H1 (cell line): ENCODE measurements at places on chromosomes 1 and 21.

DNA sequence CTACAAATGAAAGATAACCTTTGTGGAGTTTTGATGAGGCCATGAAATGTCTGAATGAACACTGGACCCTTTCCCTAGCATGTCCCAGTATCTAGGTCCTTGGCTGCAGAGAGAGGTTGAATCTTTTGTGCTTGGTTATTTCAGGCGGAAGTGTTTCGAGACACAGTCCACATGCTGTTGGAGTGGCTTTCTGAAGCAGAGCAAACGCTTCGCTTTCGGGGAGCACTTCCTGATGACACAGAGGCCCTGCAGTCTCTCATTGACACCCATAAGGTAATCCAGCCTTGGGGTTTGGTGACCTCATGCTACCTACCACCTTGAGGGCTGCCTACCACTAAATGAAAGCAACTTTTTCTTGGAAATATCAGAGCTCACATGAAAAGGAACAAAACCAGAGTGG is 38.9 kb upstream of the BMP8A start:
- no peak for DNase-seq

- DNase-seq: no peak
These were observed 53.3 kb downstream of the SIK1 start for GRCh38 chr21:43373362-43374227.

DNA sequence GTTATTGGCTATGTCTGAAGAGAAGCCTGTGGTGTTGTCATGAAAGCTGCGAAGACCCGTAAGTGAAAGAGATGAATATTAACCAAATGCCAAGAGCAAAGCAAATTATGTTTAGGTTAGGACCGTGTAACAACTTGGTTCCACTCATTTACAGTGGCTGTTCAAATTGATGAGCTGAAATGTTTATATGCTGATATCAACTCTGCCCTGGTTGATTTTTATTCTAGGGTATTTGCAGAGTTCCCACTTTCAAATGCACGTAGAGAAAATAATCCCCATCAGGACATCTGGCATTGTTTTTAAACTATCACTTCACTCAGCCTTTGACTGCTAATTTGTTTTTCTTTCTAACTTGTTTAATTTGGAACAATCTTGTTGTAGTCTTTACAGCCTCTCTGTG is 581.6 kb upstream of the ADAMTS5 start:
- DNase-seq: no peak

GRCh38 chr1:210624722-210625121 is 296.0 kb downstream of the HHAT start:
- no peak for DNase-seq

DNA sequence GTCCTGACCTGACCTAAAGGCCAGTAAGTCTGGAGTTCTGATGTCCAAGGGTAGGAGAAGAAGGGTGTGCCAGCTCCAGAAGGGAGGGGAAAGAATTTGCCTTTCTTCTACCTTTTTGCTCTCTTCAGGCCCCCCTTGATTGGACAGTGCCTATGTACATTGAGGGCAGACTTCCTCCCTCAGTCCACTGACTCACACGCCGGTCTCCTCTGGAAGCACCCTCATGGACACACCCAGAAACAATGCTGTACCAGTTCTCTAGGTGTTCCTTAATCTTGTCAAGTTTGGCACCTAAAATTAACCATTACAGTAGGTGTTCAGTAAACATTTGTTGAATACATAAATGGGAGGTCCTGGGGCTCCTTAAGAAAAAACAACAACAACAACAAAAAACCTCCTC is 51.0 kb upstream of the POU2F1 start:
- no peak for DNase-seq

DNA sequence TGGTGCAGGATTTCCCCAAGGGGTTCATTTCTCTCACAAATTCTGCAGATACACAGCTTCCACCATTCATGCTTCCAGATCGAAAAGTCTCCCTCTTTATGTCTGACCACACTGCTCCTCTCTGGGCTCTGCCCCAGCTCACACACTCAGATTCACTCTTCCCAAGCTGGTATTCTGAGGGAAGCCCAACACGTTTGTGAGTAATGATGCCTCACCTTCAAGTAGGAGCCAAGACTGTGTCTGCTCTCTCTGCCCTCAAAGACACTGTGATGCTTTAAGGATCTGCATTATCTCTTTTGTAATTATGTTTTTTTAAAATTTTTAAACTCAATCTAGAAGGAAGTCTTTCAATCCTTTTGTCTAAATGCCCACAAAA is 19.8 kb downstream of the PRAMEF11 start:
- no peak for DNase-seq

DNA sequence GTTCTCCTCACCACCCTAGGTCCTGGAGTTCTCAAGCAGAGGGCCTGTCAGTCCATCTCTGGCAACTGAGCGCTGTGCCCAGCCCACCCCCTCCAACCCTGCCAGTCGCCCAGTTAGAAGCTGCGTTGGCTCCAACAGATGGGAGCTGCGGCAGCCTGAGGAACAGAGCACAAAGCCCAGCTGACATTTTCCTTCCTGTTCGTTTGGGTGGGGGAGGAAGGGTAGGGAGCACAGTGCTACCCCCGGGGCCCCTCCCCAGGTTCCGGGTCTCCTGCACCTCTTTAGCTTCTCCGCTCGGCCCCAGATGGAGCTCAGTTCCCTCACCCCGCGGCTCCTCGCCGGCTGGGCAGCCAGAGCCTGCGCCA is 1.4 kb downstream of the LRRN2 start:
- DNase-seq: no peak

- DNase-seq: peak; percentile 21
These were observed 622.4 kb upstream of the PKN2 start for GRCh38 chr1:88061492-88062177.

GRCh38 chr1:98133131-98133530 is 212.3 kb upstream of the DPYD start:
- no peak for DNase-seq

DNA sequence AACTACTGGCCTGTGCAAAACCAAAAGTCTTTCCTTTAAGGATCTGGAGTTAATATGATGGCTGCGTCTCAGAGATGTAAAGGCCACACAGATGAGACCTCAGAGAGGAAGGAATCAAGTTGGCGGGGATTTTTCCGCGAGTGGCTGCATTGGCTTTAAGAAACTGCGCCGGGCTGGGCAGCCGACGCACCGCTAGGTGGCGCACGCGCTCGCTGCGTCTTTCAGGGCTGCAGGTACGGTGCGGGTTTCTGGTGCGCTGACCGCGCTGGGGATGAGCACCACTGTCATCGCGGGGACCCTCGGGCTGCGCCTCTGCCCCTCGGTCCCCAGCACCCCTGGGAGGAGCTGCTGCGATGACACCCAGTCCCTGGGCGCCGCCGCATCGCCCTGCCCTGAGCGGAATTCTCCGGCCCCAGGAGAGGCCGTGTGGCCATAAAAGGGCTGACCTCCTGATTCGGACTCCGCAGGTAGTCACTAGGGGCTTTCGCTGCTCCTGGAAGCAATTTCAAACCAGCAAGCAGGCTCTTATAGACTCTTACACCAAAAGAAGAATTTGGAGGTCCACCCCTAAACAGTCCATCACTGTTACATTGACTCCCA is 241.0 kb downstream of the KCNJ6 start:
- peak; percentile 29 for DNase-seq

DNA sequence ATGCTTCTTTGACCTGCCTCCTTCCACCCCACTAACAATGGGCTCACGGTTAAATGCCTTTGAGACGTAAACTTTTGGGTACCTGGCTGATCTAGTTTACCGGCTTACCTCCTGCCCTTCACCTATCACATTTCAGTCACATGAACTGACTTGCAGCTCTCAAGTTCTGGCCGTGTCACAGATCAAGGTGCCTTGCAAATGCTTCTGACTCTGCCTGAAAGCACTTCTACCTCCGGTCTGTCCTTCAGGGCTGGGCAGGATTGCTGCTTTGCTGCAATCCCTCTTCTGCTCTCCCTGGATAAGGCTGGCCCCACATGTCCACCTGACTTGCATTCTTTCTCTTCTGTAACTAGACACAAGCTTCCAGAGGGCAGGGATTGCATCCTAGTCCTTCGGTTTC is 69.0 kb downstream of the GRIK1 start:
- no peak for DNase-seq

DNA sequence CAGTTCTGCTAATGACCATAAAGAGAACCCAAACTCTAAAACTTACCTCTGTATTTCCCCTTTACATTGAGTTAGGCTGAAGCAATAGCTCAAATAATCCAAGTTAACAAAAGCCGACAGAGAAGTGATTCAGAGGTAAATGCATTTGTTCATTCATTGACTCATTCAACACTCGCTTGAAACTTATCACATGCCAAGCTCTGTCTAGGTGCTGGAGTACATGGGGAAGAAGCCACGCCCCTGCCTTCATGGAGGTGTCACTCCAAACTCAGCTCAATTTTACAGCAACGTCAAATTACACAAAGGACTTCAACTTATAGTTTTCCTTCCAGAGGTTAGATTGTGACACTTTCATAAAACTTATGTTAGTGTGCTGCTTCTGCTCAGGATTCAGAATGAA is 45.8 kb downstream of the SLC25A24 start:
- no peak for DNase-seq

GRCh38 chr1:23194119-23194984 is 22.9 kb downstream of the HTR1D start:
- no peak for DNase-seq

GRCh38 chr1:53460666-53461322 is 1.6 kb downstream of the DMRTB1 start:
- no peak for DNase-seq

DNA sequence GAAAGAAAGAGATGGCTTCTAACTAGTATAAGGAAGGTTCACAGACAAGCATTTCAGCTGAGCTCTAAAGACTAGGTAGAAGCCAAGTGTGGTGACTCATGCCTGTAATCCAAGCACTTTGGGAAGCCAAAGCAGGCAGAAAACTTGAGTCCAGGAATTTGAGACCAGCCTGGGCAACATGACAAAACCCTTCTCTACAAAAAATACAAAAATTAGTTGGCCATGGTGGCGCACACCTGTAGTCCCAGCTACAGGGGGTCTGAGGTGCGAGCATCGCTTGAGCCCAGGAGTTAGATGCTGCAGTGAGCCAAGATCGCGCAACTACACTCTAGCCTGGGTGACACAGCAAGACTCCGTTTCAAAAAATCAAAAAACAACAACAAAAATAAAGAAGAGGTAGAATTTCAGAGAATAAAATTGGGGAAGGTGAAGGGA is 27.8 kb downstream of the FBXO42 start:
- DNase-seq: no peak

DNA sequence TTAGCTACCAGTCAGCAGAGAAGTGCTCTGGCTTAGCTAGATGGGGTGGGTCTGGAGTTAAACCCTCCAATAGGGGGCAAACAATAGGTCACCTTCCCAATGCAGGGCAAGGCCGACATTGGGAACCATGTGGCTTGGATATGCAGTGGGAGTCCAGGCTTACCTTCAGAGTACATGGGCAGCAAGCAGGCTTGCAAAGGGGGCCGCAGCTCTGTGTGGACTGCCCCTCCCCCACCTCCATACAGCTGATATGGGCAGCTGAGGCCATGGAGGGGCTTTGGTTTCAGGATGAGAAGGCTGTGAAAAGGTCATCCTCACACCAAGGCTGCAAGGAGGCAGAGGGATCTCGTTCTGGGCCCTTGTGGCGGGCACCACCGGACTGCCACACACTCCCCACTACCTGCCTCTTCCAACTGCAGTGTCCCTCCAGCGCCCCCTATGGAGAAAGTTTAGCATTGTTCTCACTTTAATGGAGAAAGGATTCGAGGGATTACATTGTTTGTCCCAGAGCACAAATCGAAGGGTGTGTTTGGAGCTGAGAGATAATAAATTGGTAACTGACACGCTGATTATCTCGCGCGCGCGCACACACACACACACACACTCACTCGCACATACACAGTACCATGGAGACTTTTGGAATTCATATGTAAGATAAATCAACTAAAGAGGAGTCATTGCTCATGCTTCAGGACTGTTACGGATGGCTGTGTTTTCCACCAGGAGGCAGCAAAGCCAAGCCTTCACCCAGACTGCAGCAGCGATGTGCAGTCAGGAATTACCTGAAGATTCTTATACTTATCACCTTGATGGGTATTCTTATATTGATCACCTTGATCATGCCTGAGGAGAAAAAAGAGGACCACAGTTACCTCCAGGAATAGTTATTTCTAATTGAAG is 7.0 kb upstream of the SMCP start:
- DNase-seq: no peak

DNA sequence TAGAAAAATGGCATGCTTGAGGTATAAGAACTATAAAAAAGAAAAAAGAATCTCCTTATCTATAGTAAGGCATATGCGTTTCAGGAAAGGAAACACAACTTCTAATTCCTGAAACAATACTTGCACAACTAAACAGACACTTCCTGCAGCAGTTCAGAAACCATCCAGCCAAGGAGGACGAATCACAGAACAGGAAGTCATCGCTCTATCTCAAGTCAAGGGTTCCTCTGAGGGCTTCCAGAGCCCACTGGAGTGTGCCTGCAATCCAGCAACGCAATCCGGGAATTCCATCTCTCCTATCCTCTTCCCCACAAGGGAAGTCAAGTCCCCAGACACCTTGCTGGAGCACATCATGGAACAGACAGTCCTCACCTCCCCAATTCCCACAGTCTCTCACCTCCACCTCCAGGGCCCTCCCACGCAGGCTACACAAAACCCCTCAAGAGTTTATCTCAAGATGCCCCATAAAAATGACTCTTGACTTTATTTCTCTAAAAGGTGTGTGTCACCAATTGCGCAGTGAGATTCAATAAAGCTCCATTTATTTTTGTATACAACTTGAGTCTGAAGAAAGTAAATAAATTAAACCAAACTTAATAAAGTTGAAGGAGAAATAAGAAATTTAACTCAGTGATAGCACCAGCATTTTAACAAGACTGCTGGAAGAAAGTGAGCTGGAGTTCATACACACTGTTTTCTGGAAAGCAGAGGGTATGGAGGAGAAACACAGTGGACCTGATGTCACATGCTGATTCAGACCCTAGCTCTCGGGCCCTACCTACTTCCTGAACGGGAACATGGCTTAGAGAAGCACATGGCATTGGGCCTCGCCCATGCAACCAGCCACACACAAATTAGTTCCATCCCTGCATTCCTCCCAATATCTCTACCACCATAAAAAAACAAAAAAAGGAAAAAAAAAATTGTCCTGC is 39.9 kb downstream of the SIPA1L2 start:
- DNase-seq: no peak
